SJCRH30 (cell line): ENCODE measurements at places on chromosomes 12 and 14. TPM values are rescaled to one million over a fixed set of nuclear protein-coding genes. Genes with fewer than 3 reads are reported as not detected.

The FAM222A gene
- 17.5 and 18.9 TPM in 2 replicates for total RNA-seq

The AP5M1 gene
- total RNA-seq: 35.0 and 40.5 TPM in 2 replicates

The STAC3 gene
- total RNA-seq: 1,199 and 1,339 TPM in 2 replicates

The CFAP54 gene
- 0.16 TPM in 1 of 2 replicates, not detected in the other for total RNA-seq

The SLC5A8 gene
- total RNA-seq: not detected in 2 replicates

The CPSF2 gene
- 50.7 and 66.6 TPM in 2 replicates for total RNA-seq

The HELB gene
- total RNA-seq: 16.2 and 20.4 TPM in 2 replicates

The LMNTD1 gene
- total RNA-seq: not detected in 2 replicates

The MYF6 gene
- total RNA-seq: not detected in 2 replicates

The CLEC7A gene
- total RNA-seq: not detected in 2 replicates

The NELL2 gene
- total RNA-seq: 2.7 and 4.8 TPM in 2 replicates

The HOXC6 gene
- 1.3 and 2.2 TPM in 2 replicates for total RNA-seq

The EGLN3 gene
- 34.5 and 38.4 TPM in 2 replicates for total RNA-seq

The CLMN gene
- 24.7 and 29.0 TPM in 2 replicates for total RNA-seq

The TMCC3 gene
- total RNA-seq: 2.4 and 2.5 TPM in 2 replicates

The PLBD1 gene
- total RNA-seq: not detected in 2 replicates

The OR5AU1 gene
- total RNA-seq: 0.03 TPM in 1 of 2 replicates, not detected in the other

The HHIPL1 gene
- total RNA-seq: not detected in 2 replicates

The LRP6 gene
- total RNA-seq: 31.6 and 32.2 TPM in 2 replicates

The PELI2 gene
- total RNA-seq: 7.9 and 9.3 TPM in 2 replicates
